ENCODE measurements at places on chromosomes 4 and X. TPM values are rescaled to one million over a fixed set of nuclear protein-coding genes. Genes with fewer than 3 reads are reported as not detected.

KCNE5 gene
- total RNA-seq = not detected

EDA2R gene
- total RNA-seq = 7.1 TPM

CTAG1B gene
- not detected for total RNA-seq

MMGT1 gene
- 17.2 TPM for total RNA-seq

REELD1 gene
- not detected for total RNA-seq

JADE3 gene
- total RNA-seq = 1.5 TPM

CENPI gene
- total RNA-seq = 4.1 TPM

PHEX gene
- total RNA-seq = 0.18 TPM

PRKG2 gene
- 7.6 TPM for total RNA-seq

CLIC2 gene
- total RNA-seq = 0.54 TPM

GPAT3 gene
- 0.72 TPM for total RNA-seq

TBC1D19 gene
- 10.9 TPM for total RNA-seq

STK32B gene
- 0.36 TPM for total RNA-seq

TLR2 gene
- not detected for total RNA-seq

FAM184B gene
- under 0.01 TPM for total RNA-seq

PLAC8 gene
- 3.4 TPM for total RNA-seq

CCDC120 gene
- total RNA-seq = 1.1 TPM
